ENCODE measurements at places on chromosomes 4 and X. TPM values are rescaled to one million over a fixed set of nuclear protein-coding genes. Genes with fewer than 3 reads are reported as not detected.

- no peak for DNase-seq
- H3K4me1 ChIP-seq = no peaks in the 10 kb centered on the region
- H3K36me3 ChIP-seq = no peaks in the 10 kb centered on the region
- H3K4me3 ChIP-seq = no peak overlapping the region
- H3K27me3 ChIP-seq = no peaks in the 10 kb centered on the region
Observed at GRCh38 chrX:18949291-18949943, 34.5 kb downstream of the PHKA2 start.

GRCh38 chrX:119067023-119067739 is 5.6 kb upstream of the CT47C1 start:
- DNase-seq = peak; percentile 55
- H3K27ac ChIP-seq = no peak overlapping the region

DNA sequence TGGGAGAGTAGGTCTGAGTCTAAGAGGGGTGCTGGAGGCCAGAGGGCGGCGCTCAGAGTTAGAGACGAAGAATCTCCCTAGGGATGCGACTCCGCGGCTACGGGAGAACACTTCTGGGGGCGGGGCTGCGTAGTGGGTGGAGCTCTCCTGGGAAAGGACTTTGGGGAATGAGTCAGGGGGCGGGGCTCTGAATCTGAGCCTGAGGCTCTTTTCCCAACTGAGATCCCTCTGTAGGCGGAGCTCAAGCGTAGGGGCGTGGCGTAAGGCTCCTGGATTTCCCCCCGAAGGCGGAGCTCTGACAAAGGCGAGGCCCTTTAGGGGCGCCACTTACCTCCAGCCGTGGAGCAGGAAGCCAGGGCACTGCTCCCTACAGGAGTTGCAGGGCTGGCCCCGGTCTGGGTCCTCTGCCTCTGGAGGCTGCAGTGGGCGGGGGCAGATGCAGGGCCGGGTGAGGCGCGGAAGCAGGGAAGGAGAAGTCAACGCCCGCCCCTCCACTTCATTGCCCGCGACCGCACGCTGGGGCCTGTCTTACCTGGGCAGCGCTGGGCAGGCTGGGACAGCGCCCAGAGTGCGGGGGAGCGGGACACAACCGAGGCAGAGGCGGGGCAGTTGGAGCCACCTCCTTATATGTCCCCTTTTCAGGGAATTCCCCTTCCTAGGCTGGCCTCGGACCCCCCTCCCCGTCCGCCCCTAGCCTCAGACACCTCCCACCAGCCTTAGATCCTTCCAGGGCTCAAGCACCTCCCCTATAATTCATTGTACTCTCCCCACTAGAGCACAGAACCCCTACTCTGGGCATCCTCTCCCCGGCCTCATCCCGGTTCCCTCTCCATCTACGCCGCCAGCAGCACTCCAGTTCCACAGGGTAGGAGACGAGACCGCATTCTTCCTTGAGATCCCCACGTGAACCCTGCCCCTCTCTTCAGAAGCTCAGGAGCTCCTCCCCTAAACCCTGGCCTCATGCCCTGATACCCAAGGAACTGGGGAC is 1.6 kb downstream of the PRICKLE3 start:
- H3K27ac ChIP-seq = peak overlapping the region; percentile 88
- peak; percentile 95 for DNase-seq
- H3K27me3 ChIP-seq = no peaks in the 10 kb centered on the region
- peak overlapping the region; percentile 28 for H3K4me3 ChIP-seq
- H3K4me1 ChIP-seq = no peaks in the 10 kb centered on the region
- H3K36me3 ChIP-seq = no peaks in the 10 kb centered on the region

GRCh38 chrX:40209951-40210617 is 112.3 kb upstream of the BCOR start:
- H3K27me3 ChIP-seq = peaks cover 3% of the 10 kb centered on the region
- no peaks in the 10 kb centered on the region for H3K36me3 ChIP-seq
- no peak overlapping the region for H3K27ac ChIP-seq
- no peak for DNase-seq
- H3K4me1 ChIP-seq = no peaks in the 10 kb centered on the region

DNA sequence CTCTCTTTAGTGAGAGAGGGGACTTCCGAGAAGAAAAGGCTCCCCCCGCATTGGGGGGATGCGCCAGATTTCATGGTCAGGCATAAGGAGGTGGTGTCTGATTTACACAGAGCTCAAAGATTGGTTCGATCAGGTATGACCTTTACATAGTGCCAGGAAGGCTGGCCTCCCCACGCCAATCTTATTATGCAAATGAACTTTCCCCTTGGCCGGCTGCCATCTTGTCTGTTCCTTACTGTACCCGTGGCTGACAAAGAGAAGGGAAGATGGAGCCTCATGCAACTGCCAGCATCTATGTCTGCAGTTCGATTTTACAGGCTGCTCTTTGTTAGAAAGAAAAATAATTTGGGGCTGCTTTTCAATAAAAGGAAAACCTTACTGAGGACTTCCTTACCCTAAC is 197.2 kb downstream of the GPM6A start:
- no peak for DNase-seq
- H3K4me3 ChIP-seq = no peak overlapping the region
- H3K27me3 ChIP-seq = no peaks in the 10 kb centered on the region
- no peaks in the 10 kb centered on the region for H3K36me3 ChIP-seq
- no peak overlapping the region for H3K27ac ChIP-seq
- H3K4me1 ChIP-seq = no peaks in the 10 kb centered on the region

- no peak overlapping the region for H3K27ac ChIP-seq
- no peaks in the 10 kb centered on the region for H3K4me1 ChIP-seq
- no peak for DNase-seq
- H3K4me3 ChIP-seq = no peak overlapping the region
Observed at GRCh38 chr4:8939840-8940742, 68.5 kb upstream of the HMX1 start.

DNA sequence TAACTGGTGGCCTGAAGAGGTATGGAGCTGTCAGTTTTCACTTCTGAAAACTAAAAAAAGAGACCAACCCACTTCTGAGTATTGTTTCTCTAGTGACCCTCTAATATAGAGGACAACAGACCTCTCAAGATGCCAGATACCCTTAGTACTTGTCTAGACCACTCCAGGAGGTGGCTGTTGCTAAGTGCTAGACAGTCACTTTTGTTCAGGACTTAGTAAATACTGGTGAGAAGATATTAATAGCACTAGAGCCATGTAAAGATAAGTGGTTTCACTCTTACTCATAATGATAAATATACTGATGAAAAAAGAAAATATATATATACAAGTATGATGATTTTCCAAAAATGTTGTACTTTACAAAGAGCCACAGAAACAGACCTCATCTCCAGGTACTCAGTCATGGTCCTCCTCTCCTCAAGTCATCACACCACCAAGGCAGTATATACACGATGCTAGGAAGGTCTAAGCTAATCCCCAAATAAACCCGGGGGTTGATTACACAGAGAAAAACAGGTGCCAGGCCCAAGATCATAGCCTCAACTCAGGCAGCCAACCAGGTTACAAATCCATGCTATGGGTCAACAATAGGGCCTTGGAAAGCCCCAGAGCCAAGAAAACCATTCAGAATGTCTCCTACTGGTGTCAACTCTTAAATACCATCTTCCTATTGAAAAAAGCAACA is 66.9 kb downstream of the ARHGEF9 start:
- no peak for DNase-seq
- no peaks in the 10 kb centered on the region for H3K4me1 ChIP-seq
- H3K36me3 ChIP-seq = no peaks in the 10 kb centered on the region
- H3K27ac ChIP-seq = no peak overlapping the region

- no peaks in the 10 kb centered on the region for H3K4me1 ChIP-seq
- no peaks in the 10 kb centered on the region for H3K27me3 ChIP-seq
- no peak overlapping the region for H3K27ac ChIP-seq
Observed at GRCh38 chr4:176451443-176451842, 131.7 kb downstream of the SPCS3 start.

DNA sequence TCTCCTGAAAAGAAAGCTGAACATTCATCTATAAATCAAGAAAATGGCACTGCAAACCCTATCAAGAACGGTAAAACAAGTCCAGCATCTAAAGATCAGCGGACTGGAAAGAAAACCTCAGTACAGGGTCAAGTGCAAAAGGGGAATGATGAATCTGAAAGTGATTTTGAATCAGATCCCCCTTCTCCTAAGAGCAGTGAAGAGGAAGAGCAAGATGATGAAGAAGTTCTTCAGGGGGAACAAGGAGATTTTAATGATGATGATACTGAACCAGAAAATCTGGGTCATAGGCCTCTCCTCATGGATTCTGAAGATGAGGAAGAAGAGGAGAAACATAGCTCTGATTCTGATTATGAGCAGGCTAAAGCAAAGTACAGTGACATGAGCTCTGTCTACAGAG is 28.6 kb downstream of the PAQR3 start:
- H3K27me3 ChIP-seq = no peaks in the 10 kb centered on the region
- no peaks in the 10 kb centered on the region for H3K4me1 ChIP-seq
- H3K27ac ChIP-seq = no peak overlapping the region
- DNase-seq = no peak
- H3K36me3 ChIP-seq = no peaks in the 10 kb centered on the region

GRCh38 chr4:113522433-113522832 is 239.1 kb downstream of the CAMK2D start:
- no peak for DNase-seq
- no peaks in the 10 kb centered on the region for H3K36me3 ChIP-seq
- H3K4me1 ChIP-seq = no peaks in the 10 kb centered on the region

- H3K36me3 ChIP-seq = no peaks in the 10 kb centered on the region
- no peaks in the 10 kb centered on the region for H3K4me1 ChIP-seq
- no peak overlapping the region for H3K4me3 ChIP-seq
- H3K27me3 ChIP-seq = no peaks in the 10 kb centered on the region
Observed at GRCh38 chr4:164509951-164510350, 244.0 kb upstream of the SMIM31 start.

DNA sequence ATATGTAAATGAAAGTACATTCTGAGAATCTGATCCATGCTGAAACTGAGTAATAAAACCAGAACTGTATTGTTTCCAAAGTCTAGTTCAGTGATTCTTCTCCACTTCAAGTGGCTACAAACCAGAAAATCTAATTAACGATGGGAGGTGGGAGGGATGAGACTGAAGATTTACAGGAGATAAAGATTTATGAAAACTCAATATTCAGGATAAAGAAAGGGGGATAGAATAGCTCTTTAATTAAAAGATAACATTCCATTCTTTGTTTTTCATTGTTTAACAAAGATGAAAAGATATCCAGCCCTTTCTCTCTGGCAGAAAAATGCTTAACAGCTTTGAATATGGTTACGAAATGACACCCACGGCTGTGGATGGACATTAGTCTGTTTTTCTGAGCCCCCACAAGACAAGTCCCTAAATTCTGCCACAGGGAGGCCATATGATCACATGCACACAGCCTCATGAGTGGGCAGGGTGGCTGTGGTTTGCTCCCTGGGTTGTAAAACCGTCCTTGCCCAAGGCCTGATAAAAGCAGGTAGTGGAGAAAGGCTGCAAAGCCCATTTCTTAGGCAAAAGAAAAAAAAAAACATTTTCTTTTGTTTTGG is 36.4 kb downstream of the TMEM150C start:
- no peaks in the 10 kb centered on the region for H3K4me1 ChIP-seq
- H3K27ac ChIP-seq = no peak overlapping the region
- H3K36me3 ChIP-seq = no peaks in the 10 kb centered on the region
- no peak for DNase-seq

- no peak overlapping the region for H3K4me3 ChIP-seq
- no peaks in the 10 kb centered on the region for H3K4me1 ChIP-seq
- H3K27me3 ChIP-seq = no peaks in the 10 kb centered on the region
- no peak for DNase-seq
- H3K36me3 ChIP-seq = no peaks in the 10 kb centered on the region
Observed at GRCh38 chr4:4270529-4270928, 19.4 kb downstream of the LYAR start.

DNA sequence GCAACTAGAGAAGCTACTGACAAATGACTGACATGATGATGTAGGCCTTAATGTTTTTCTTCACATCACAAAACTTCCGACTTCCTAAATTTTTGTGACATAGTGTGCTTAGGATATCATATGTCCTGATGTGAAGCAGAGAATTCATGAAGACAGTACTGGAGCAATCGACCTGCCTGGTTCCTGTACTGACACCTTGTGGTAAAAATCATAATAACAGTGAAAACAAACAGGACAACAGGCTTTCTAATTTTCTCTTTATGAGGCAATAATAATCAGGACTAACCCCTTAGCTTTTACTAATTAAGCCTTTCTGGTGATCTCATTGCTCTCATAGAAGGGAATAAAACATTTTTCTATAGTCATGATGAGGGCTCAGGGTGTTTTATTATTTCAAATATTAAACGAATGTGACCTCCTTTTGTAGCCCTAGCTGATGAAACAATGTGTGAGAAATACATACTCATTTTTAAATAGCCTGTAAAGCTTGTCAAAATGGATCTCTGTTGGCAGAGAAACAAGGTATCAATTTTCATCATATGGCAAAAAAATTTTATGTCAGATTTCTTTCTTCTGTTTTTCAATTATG is 158.4 kb downstream of the TENT5D start:
- no peak for DNase-seq
- H3K27ac ChIP-seq = no peak overlapping the region
- no peak overlapping the region for H3K4me3 ChIP-seq

DNA sequence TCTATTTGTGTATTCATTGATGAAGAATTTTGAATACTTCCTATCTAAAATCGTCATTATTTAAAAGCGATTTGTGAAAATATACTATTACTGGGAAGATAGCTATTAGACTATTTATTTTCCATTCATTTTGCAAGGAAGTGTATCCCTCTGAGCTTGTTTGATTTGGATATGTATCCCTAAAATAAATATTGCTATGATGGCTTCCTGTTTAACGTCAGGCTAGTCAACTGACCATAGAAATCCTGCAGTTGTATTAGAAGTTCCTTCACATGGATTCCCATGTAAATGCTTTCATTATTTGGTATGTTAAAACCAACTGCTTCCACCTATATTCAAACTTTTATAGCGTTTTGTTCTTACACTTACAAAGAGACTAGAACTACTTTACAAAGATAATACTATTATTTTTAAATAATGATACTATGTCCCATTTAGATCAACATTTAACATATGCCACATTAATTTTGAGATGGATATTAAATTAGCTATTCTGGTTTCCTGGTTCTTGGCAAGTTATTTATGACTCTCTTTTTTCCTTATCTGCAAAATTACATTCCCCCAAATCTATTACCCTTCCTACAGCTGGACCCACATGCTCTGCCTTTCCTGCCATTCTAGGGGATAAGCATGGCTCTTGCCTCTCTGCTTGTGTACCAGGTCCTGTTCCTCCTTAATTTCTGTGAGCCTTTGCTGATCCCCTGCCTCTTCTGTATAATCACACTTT is 26.7 kb upstream of the PDE5A start:
- no peaks in the 10 kb centered on the region for H3K27me3 ChIP-seq
- DNase-seq = no peak
- H3K4me1 ChIP-seq = no peaks in the 10 kb centered on the region
- no peak overlapping the region for H3K27ac ChIP-seq
- no peak overlapping the region for H3K4me3 ChIP-seq

GRCh38 chrX:67610282-67610681 is 66.5 kb downstream of the AR start:
- no peak overlapping the region for H3K27ac ChIP-seq
- DNase-seq = no peak
- no peak overlapping the region for H3K4me3 ChIP-seq
- no peaks in the 10 kb centered on the region for H3K27me3 ChIP-seq
- no peaks in the 10 kb centered on the region for H3K36me3 ChIP-seq

Gene MAMLD1
- total RNA-seq = 20.6 TPM

Gene PAGE2B
- total RNA-seq = not detected

Gene PWWP3B
- 28.2 TPM for total RNA-seq

Gene AREG
- 0.26 TPM for total RNA-seq

Measured in uterus (tissue), 4 donors.